Activated T-helper 2 cell treated with anti-CD3 and anti-CD28 coated beads, Interferon-gamma antibody, Interleukin-2, Interleukin-4, amounts not matched to agents 10 μg/mL and 5 μg/mL and 100 μg/mL, durations not matched to agents 14 hours and 24 hours and 36 hours (primary cell): ENCODE measurements at places on chromosomes 16 and 17. TPM values are rescaled to one million over a fixed set of nuclear protein-coding genes. Genes with fewer than 3 reads are reported as not detected.
A peak's percentile ranks its signal among the peaks of the same experiment; 100 is the strongest.

- H3K27me3 ChIP-seq, result peaks cover 13% of the 10 kb centered on the region
- H3K4me3 ChIP-seq, result no peak overlapping the region
- no peaks in the 10 kb centered on the region for H3K36me3 ChIP-seq
- no peaks in the 10 kb centered on the region for H3K4me1 ChIP-seq
- no peak overlapping the region for H3K27ac ChIP-seq
These were observed 13.1 kb upstream of the PLCG2 start for GRCh38 chr16:81765969-81766368.

DNA sequence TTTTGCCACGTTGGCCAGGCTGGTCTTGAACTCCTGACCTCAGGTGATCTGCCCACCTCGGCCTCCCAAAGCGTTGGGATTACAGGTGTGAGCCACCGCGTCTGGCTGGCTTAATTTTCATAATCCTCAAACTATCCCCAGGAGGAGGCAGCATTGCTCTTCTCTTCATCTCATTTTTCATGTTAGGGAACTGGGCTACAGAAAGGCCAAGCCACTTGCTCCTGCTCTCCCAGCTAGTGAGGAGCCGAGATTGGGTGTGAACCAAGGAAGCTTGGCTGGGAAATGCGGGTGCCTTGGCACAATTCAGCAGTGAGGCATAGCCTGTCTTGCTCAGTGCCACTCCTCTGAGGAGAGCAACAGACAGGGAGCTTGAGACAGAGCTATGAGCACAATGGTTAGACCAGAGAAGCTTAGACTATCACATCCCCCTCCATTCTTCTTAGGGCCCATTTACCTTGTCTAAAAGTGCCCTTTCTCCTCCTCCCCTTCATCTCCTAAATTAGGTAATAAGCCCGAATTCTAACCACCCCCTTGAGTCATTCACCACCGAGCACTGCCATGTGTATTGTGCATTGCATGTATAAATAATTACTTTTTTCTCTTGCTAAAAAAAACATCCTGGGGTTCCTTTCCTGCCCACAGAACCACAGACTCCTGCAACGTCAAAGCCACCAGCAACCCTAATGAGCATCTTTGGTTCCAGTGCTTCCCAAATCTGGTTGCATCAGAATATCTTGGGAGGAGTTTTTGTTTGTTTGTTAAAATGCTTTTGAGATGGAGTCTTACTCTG lies 20.0 kb upstream of the KIF19 start:
- peaks cover 15% of the 10 kb centered on the region for H3K4me1 ChIP-seq
- no peak overlapping the region for H3K27ac ChIP-seq
- DNase-seq, result no peak
- peaks cover 3% of the 10 kb centered on the region for H3K36me3 ChIP-seq
- peaks cover 9% of the 10 kb centered on the region for H3K27me3 ChIP-seq

DNA sequence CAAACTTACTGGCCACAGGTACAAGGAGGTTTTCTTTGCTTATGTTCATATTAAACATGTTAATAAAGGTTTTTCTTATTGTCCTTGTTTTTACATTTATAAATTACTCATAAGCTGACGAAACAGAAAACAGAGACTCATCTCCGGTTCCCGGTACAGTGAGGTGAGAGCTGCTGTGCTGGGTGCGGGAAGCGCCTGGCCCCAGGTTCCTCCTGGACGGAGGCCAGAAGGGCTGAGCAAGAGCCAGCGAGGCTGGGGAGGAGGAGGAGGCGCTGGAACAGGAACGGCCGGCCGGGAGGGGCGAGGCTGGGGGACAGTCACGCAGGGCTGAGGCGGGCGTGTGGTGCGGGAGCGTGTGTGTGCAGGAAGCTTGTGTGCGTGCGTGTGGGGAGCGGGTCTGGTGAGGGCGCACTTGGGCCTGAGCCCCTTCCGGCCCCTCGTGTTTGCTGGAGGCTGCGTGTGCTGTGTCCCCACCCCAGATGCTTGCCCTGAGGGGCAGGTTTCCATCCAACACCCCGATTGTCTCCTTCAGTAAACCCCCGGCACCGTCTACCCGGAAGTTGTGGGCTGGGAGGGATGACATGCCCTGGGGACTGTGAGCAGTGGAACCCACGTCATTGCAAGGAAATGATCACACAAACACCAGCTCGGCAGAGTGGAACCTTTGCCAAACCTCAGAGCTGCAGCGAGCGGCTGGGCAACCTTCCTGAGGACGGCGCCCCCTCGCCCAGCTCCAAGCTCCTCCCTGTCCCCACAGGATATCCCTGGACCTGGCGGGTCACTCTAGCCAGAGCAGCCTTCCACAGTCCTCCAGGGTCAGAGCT lies 19.5 kb downstream of the CD7 start:
- H3K4me1 ChIP-seq, result peaks cover 62% of the 10 kb centered on the region
- H3K4me3 ChIP-seq, result peak overlapping the region; percentile 89
- H3K27ac ChIP-seq, result peak overlapping the region; percentile 100
- H3K36me3 ChIP-seq, result peaks cover 10% of the 10 kb centered on the region
- no peaks in the 10 kb centered on the region for H3K27me3 ChIP-seq

DNA sequence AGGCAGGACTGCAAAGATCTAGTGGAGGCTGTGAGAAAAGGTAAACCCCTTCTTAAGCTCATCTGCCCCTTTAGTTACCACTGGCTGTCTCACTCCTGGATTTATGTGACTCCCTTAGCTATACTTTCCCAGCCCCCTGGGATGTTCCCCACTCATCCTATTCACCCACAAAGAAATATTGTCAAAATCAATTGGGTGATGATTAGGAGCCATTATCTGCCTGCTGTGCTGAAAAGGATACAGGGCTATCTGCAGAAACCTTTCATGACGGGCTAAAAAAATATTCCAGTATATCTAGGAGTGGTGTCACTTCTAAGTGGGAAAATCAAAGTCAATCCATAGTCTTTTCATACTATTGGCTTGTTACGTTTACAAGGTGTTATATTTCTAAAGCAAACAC lies 8.0 kb upstream of the GNAO1 start:
- no peaks in the 10 kb centered on the region for H3K36me3 ChIP-seq
- peaks cover 44% of the 10 kb centered on the region for H3K27me3 ChIP-seq
- no peak for DNase-seq
- H3K27ac ChIP-seq, result no peak overlapping the region

Gene KRT24
- total RNA-seq, result not detected in 2 replicates

Gene KRT17
- total RNA-seq, result not detected in 2 replicates

Gene VMP1
- total RNA-seq, result 479 and 499 TPM in 2 replicates

Gene TM4SF5
- total RNA-seq, result not detected in 2 replicates

Gene GH1
- total RNA-seq, result not detected in 2 replicates

Gene HOXB4
- 3.0 and 3.3 TPM in 2 replicates for total RNA-seq
